Activated CD4-positive, alpha-beta memory T cell treated with anti-CD3 and anti-CD28 coated beads for 36 hours (primary cell): ENCODE measurements at places on chromosomes 7 and 10. TPM values are rescaled to one million over a fixed set of nuclear protein-coding genes. Genes with fewer than 3 reads are reported as not detected.

Gene FAM13C
- not detected for total RNA-seq

Gene ARL3
- 11.1 TPM for total RNA-seq

Gene TACR2
- not detected for total RNA-seq

Gene REPIN1
- total RNA-seq, result 52.3 TPM

Gene PAX2
- not detected for total RNA-seq

Gene MRPS24
- total RNA-seq, result 128 TPM

Gene ARHGEF5
- 17.0 TPM for total RNA-seq

Gene TMEM178B
- total RNA-seq, result 0.81 TPM

Gene TAS2R5
- 0.93 TPM for total RNA-seq

Gene GJD4
- total RNA-seq, result not detected

- DNase-seq, result no peak
Observed at GRCh38 chr10:1379601-1380000, 323.4 kb downstream of the WDR37 start.

DNA sequence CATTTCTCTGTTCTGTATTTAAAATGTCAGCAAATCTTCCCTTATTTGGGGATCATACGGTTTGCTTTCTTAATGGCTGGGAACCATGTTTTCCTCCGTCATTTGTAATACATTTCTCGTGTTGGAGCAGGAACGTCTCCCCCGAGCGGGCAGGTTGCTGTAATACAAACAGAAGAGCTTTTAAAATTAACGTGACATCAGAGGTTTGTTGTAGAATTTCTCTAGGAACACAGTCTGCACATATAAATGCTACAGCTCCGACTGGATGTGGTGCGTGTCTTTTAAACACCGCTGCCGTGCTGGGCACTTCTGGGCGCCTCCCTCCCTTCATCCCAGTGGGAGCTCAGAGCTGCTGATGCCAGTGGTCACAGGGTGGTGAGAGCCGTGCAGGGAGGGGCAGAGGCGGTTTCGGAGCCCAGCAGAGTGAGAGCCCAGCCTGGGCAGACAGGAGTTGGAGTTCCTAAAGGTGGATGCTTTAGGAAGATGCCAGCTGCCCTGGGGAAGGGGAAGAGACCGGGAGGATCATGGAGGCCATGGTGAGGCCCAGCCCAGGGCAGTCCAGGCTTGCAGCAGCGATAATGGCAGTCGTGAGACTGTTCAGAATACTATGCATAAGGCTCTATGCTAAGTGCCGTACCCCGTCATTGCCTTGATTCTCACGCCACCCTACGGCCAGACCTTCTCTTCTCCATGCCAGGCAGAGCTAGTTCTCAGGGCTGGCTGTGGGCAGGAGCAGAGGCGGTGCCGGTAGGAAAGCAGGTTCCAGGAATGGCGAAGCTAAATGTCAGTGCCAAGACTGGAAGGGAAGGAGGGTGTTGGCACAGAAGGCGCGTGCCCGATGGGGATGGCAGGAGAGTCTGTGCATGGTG is 96.2 kb downstream of the GLRX3 start:
- DNase-seq, result no peak

- DNase-seq, result no peak
Observed at GRCh38 chr7:127732306-127732705, 80.3 kb downstream of the SND1 start.

DNA sequence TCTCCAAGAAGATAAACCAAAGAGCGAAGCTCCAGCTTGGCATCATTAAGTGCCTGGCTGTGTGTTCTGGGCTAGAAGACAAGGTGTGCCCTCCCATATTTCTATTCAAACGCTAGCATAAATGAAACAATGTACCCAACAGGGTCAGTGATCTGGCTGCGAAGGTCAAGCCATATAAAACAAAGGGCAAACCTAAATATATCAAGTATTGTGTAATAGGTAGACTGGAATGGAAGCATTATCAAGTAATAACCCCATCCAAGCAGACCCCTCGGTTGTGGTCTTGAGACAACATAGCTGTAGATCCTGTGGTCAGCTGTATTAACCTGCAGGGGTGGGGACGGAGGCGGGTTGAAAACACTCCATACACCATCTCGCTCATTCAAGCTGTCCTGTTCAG is 31.6 kb upstream of the TNKS2 start:
- no peak for DNase-seq

DNA sequence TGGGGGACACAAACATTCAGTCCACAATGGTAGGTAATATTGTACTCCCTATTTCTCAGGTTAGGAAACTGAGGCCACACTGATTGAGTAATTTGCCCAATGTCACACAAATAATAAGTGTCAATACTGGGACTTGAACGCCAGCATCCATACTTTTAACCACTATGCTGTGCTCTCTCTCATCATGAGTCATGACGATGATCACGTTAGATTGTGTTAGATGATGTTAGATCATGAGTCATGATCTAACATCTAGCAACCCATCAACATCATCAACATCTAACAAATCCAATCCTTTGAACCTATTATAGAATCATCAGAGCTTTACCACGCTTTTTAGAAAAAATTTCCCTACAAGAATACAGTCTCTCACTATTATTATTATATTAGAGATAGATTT is 28.1 kb upstream of the HERPUD2 start:
- no peak for DNase-seq

GRCh38 chr10:124587811-124588211 is 126.2 kb downstream of the LHPP start:
- no peak for DNase-seq

- no peak for DNase-seq
Observed at GRCh38 chr10:22460101-22460500, 114.8 kb downstream of the SPAG6 start.

DNA sequence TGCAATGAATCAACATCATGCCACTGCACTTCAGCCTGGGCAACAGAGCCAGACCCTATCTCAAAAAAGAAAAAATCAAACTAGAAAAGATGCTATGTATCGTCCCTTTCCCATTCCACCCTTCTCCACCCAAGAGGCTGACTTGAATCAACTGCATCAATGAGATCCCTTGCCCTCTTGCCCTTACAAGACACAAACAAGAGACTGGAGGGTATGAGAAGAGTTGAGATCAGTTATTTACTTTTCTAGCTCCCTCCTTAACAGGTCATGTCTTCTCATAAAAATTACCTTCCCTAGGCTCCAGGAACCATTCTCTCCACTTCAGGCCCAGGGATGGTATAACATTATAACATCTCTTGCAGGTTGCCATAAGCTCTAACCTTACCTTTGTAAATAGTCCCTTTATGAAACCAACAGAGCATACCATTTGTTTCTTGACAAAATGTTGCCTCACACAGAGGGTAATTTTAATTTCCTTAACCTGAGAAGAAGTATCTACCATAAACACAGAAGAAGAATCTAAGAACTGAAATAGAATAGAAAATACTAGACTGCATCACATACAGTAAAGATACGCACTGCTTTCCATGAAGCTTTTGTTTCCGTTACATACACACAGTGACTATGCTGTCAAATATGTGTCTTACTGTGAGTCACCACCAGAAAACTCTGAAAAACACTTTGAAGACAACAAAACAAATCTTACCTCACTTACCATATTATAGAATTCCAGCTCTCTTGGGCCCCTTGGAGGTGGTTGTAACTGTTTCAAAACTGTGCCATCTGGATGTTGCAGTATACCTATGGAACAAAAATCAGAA is 30.5 kb downstream of the IPMK start:
- no peak for DNase-seq

DNA sequence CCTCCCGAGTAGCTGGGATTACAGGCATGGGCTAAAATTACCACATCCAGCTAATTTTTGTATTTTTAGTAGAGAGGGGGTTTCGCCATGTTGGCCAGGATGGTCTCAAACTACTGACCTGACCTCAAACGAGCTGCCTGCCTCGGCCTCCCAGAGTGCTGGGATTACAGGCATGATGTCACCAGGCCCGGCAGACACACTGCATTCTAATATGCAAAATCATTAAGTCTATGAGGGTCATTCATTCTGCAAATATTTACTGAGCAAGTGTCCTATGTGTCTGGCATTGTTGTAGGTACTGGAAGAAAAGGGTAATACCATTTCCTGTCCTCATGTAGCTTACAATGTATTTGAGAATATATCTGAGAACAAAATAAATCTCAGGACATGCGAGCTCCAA is 2.7 kb downstream of the PUS7 start:
- DNase-seq, result no peak

- DNase-seq, result no peak
Observed at GRCh38 chr10:29914986-29915785, 144.2 kb downstream of the JCAD start.

- peak; percentile 60 for DNase-seq
Observed at GRCh38 chr7:98165827-98166667, 45.2 kb upstream of the BHLHA15 start.

DNA sequence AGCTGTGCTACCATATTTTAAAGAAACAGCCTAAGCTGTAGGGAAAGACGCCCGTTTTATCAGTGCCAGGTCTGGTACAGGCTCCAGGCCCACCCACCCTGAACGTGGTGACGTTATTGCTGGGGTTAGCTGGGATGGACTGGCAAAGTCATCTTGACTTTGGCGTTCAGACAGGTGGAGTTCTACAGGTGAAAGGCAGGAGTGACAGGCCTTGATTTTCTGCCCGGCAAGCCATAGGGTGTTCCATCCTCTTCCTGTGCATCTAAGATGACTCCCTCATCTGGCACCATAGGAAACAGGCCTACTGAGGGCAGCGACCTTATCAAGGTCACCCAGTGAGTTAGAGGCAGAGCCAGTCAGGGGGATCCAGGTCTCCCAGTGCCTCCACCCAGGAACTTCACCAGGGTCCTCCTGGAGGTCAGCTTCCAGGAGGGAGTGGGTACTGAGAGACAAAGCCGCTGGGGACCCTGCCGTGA is 41.6 kb downstream of the HK1 start:
- DNase-seq, result no peak

DNA sequence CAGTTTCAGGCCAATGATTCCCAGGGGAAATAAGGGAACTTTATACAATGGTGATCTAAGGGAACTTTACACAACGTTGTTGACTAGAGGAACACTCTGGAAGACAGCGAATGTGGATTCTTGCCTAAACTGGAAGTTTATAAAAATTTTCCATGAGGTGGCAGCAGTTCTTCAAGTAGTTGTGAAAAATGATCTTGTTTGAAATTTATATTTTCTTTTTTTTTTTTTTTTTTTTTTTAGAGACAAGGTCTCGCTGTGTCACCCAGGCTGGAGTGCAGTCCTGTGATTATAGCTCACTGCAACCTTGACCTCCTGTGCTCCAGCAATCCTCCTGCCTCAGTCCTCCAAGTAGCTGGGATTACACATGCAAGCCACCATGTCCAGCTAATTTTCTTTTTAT is 32.1 kb upstream of the GTF2I start:
- no peak for DNase-seq

- no peak for DNase-seq
Observed at GRCh38 chr7:114293289-114294012, 121.2 kb upstream of the FOXP2 start.

DNA sequence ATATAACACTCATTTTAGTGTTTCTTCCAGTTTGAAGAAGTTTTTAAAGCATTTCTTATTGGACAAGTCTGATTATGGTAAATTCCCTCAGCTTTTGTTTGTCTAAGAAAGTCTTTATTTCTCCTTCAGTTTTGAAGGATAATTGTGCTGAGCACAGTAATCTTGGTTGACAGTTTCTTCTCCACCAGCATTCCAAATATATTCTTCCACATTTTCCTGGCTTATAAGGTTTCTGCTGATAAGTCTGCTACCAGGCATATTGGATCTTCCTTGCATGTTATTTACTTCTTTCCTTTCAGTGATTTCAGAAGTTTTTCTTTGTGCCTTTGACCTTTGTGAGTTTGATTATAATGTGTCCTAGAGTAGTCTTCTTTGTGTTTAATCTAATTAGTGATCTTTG is 210.7 kb downstream of the ADK start:
- no peak for DNase-seq

GRCh38 chr7:102119213-102119651 is 167.4 kb upstream of the SH2B2 start:
- no peak for DNase-seq

GRCh38 chr10:124626759-124627380 is 117.3 kb downstream of the FAM53B start:
- DNase-seq, result peak; percentile 80

GRCh38 chr7:74228951-74229900 is 19.4 kb downstream of the LAT2 start:
- DNase-seq, result no peak

GRCh38 chr10:100827819-100828737 is 82.7 kb downstream of the PAX2 start:
- peak; percentile 57 for DNase-seq

DNA sequence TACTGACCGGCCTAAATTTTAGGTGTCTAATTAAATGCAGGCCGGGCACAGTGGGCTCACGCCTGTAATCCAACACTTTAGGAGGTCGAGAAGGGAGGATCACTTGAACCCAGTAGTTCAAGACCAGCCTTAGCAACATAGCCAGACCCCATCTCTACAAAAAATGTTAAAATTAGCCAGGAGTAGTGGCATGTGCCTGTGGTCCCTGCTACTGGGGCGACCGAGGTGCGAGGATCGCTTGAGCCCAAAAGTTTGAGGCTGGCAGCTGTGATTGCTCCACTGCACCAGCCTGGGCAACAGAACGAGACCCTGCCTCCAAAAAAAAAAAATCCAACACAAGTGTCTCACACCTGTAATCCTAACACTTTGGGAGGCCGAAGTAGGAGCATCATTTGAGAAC is 491 bp upstream of the SLC37A3 start:
- no peak for DNase-seq

- DNase-seq, result no peak
Observed at GRCh38 chr7:50672045-50672444, 106.8 kb upstream of the DDC start.

DNA sequence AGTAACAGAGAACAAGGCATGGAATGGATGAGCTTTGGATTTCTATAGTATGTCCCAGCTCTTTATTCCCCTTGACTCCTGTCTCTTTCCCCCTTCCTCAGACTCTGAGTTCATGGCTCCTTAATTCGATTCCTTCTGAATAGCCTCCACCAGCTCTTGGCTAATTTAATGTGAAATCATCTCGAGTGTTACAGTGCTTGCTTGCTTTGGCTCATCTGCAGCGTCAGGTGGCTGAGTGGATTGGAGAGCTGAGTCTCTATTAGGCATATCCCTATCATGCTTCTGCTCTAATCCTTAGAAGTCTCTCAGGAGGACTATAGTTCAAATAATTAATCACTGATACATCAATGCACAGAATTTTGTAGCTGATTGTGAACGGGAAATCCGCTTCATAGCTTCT is 134.6 kb downstream of the LRRC4 start:
- no peak for DNase-seq

- DNase-seq, result no peak
Observed at GRCh38 chr10:128096486-128097199, 29.6 kb downstream of the MKI67 start.

- no peak for DNase-seq
Observed at GRCh38 chr7:155351120-155351870, 53.6 kb downstream of the INSIG1 start.

DNA sequence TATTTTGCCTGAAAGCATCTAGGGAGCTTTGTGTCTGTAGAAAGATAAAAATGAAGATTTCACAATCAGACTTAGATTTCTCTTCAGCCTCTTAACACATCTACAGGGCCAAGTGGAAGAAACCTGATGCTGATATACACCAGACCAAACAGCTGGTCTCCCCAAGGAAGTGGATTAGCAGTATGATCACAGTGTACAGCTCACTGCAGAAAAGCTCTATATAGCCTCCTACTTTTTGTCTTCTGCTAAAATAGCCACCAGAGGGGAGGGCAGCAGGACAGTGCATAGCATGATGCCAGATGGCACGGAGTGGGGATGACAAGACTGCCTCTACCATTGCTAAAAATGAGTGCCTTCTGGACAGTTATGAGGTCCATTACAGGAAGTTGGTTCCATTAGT is 16.0 kb downstream of the FAM13C start:
- no peak for DNase-seq

- no peak for DNase-seq
Observed at GRCh38 chr7:69426705-69427104, 171.6 kb upstream of the AUTS2 start.
